AG09319 (cell line): ENCODE measurements at places on chromosomes 4 and X.

GRCh38 chr4:14575289-14575688 is 427.0 kb upstream of the CPEB2 start:
- DNase-seq: no peak

DNA sequence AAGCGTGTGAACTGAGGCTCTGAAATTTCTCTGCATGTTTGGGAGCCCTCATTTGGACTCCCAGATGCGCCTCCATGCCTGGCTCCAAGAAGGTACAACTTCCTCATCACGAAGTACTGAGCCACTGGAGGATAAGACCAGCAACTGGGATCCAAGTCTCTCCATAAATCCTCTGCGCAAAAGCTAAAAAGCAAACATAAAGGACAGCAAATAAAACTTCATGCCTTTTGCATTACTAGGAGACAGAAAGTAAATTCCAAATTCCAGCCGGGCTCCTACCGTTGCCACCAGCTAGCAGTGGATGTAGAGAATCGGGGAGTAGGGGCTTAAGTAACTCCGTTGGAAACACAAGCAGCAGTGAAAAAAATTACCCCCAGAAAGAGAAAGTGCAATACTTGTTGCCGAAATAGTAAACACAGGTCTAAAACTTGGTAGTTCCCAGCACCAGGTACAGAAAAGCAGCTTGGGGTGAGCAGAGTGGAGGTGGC is 477.1 kb upstream of the TENM3 start:
- no peak for DNase-seq

- no peak for DNase-seq
These were observed 150.3 kb downstream of the SOX3 start for GRCh38 chrX:140354431-140355120.

- DNase-seq: no peak
These were observed 96.8 kb upstream of the WDR44 start for GRCh38 chrX:118249146-118249545.

DNA sequence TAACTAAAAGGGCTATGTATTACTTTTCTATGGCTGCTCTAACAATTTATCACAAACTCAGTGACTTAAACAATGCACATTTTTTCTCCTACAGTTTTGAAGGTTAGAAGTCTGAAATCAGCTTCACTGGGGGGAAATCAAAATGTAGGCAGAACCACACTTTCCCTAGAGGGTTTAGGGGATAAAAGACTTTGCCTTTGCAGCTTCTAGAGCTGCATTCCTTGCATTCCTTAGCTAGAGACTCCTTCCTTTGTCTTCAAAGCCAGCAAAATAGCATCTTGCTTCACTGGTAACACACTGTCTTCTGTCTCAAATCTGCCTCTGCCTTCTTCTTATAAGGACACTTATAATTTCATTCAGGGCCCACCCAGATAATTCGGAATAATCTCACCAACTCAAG is 152.4 kb upstream of the SPIN4 start:
- DNase-seq: no peak
